Activated CD8-positive, alpha-beta T cell treated with anti-CD3 and anti-CD28 coated beads, Interleukin-2, amount 10 ng/mL, durations not matched to agents 7 days and 5 days (primary cell): ENCODE measurements at places on chromosomes 6 and 20. TPM values are rescaled to one million over a fixed set of nuclear protein-coding genes. Genes with fewer than 3 reads are reported as not detected.
A peak's percentile ranks its signal among the peaks of the same experiment; 100 is the strongest.

The LHFPL5 gene
- not detected for total RNA-seq

The CD40 gene
- 1.0 TPM for total RNA-seq

DNA sequence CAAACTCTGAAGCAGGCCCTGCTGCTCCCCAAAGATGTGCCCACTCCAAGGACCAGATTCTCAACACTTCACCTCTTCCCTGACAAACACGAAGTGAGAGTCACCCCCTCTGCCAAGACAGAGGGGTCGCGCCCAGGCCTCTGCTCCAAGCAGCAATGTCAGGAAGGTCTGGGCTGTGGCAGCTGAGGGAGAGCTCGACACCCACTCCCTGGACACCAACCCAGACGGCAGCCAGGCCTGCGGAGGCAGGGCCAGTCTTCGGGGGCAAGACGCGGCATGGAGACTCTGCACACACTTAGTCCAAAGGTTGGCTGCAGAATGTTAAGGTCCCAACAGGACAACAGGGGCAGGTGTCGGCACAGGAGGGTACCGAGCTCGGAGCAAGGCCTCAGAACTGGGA lies 144.2 kb downstream of the DLL1 start:
- no peak for DNase-seq

The KLHDC3 gene
- total RNA-seq, result 76.0 TPM

The TNNC2 gene
- not detected for total RNA-seq

The CFAP61 gene
- not detected for total RNA-seq

GRCh38 chr20:41392871-41393704 lies 26.5 kb upstream of the EMILIN3 start:
- no peak for DNase-seq

DNA sequence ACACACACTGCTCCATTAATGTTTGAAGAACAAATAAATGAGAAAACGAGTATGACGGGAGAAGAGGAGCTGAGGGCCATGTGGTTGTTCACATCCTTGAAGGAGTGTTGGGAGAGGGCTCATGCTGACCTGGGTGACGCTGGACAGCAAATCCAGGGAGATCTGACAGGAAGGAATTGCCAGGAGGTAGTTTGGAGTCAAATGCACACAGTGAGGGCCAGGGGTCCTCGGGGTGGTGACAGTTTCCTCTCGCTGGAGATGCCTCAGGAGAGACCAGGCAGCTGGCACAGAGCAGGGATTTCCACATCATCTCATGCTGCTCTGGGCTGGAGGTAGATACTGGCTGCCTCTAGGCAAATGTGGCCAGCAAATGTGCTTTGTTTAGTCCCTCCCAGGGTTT lies 2.0 kb upstream of the TMEM181 start:
- DNase-seq, result no peak

The C20orf144 gene
- total RNA-seq, result 0.16 TPM

The RBM24 gene
- not detected for total RNA-seq

- DNase-seq, result no peak
These were observed 91.8 kb downstream of the REPS1 start for GRCh38 chr6:138896104-138896756.

The TCF21 gene
- not detected for total RNA-seq

The DSP gene
- total RNA-seq, result 0.13 TPM

GRCh38 chr6:90765895-90766294 lies 179.0 kb upstream of the MAP3K7 start:
- DNase-seq, result no peak

DNA sequence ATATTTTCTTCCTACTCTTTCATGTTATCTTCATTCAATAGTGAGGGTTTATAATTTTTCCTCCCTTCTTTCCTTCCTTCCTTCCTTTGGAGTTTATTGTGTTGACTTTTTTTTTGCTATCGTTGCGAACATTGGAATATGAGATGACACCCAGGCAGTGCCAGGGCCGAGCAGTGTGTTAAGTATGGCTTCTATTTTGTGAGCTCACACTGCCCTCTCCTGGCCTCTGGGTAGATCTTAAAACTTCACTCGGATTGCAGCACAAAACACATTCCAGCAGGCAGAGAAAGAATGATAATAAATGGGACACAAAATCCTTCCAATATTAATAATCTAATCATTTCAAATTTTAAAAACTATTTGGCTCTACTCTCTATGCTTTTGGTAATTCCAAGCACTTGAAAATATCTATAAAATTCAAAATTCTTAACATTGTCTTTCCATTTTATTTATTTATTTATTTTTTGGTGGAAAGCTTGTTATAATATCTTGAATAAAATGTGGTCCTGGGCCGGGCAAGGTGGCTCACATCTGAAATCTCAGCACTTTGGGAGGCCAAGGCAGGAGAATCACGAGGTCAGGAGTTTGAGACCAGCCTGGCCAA lies 147.4 kb upstream of the OLIG3 start:
- peak; percentile 78 for DNase-seq

- DNase-seq, result no peak
These were observed 49.1 kb downstream of the LAMA2 start for GRCh38 chr6:128932061-128932460.

- DNase-seq, result peak; percentile 34
These were observed at the start of gene CLIC5 for GRCh38 chr6:46015119-46015968. CLIC5 (minus strand) TSS chr6:46015860; CDS start chr6:46015542, 318 bp downstream.

DNA sequence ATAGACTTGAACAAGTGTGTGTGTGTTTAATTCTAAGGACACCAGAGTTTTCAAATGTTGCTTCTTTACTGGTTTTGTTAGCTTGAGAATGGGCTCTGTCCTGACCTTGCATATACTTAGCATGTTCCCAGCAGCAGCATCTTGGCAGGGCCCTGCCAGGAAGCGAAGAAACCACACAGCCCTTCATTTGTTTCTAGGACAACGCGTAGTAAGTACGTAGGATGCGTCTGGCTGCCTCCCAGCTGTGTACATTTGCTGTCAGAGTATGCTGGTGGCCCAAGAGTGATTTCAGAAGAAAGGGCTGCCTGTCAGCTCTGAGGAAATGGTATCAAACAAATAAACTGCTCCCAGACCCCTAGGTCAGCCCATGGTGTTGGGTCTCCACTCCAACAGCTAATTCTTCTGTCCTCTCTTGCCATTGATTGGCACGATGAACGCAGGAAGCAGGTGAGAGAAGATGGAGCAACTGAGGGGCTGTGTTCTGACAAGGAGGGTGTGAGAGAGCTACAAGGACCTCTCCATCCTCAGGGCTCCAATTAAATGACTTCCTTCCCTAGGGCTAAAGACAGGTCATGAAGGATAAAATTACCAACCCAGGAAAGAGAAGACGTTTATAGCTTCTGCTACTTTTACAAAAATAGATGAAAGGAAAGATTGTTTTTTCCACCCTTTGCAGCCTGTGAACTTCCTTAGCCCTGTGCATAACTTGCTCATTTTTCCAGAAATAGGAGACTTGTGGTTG lies 55.9 kb upstream of the HDDC2 start:
- no peak for DNase-seq

GRCh38 chr6:28988536-28989311 lies 16.4 kb downstream of the ZNF311 start:
- DNase-seq, result peak; percentile 83

DNA sequence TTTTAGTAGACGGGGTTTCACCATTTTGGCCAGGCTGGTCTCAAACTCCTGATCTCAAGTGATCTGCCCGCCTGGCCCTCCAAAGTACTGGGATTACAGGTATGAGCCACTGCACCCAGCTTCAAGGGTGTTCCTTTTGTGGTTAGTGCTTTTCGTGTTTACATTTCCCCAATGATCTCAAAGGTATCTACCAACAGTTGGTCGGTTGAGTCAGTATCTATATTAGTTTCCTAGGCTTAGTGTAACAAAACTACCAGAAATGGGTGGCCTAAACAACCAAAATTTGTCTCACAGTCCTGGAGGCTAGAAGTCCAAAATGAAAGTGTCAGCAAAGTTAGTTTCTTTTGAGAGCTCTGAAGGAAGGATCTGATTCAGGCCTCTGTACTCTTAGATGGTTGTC lies 30.1 kb downstream of the CASP8AP2 start:
- no peak for DNase-seq

GRCh38 chr6:125949069-125949468 lies 7.5 kb upstream of the HINT3 start:
- DNase-seq, result no peak

- DNase-seq, result no peak
These were observed 6.3 kb upstream of the ZKSCAN8 start for GRCh38 chr6:28135393-28135792.

DNA sequence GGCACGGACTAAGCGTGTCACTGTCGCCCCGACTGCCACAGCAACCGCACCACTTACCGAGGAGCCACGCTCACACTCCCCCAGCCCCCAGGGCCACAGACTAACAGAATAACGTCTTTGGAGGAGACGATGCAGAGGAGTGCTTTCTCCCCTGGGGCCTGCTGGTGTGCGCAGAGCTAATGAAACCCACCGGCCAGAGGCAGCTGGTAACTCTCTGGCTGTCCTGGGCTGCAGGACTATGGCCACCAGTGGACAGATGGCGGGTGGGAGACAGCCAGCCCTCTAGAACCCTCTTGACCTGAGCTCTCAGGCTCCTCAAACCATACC lies 228.0 kb downstream of the DLL1 start:
- no peak for DNase-seq

DNA sequence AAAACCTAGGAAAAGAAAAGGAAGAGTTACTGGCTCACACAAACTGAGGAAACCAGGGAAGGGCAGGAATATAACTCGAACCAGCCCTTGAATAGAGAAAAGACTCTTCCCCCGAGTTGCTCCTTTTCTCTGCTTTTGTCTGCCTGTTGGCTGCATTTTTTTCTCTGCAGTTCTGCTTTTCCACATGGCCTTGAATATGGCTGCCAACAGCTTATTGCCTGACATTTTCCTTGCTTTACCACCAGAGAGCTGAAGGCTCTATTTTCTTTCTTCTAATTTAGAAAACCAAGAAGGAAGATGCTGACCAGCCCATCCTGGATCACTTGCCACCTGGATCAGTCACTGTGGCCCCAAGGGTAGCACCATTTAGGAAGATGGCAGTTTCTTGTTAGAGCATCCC lies 164.8 kb upstream of the MAN1A1 start:
- DNase-seq, result no peak

The KCNQ5 gene
- 11.8 TPM for total RNA-seq

- no peak for DNase-seq
These were observed 862.0 kb downstream of the PHF3 start for GRCh38 chr6:64497634-64498033.

GRCh38 chr20:22563062-22563965 lies 21.1 kb downstream of the FOXA2 start:
- DNase-seq, result no peak

DNA sequence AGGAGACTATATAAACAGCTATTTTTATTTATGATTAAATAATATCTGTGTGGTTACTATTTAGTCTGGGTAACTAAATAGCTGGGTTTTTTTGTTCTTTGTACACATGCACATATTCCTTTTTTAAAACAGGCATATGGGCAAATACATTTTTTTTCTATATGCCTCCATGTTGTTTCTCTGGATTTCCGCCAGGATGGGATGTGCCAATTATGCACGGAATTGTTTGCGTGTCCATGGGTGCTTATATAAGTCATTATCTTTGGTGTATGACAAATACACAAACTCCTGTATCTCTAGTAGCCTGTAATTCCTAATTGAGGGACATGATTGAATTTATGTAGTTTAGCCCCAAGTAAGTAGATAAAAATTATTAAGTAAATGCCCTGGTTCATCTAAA lies 226.9 kb downstream of the BCKDHB start:
- DNase-seq, result no peak

The KCNS1 gene
- total RNA-seq, result 0.11 TPM

The NKAIN4 gene
- total RNA-seq, result not detected

The LAMA4 gene
- total RNA-seq, result not detected

- peak; percentile 53 for DNase-seq
These were observed 17.4 kb downstream of the HFE start for GRCh38 chr6:26104457-26105108.

The BPIFB4 gene
- total RNA-seq, result not detected

DNA sequence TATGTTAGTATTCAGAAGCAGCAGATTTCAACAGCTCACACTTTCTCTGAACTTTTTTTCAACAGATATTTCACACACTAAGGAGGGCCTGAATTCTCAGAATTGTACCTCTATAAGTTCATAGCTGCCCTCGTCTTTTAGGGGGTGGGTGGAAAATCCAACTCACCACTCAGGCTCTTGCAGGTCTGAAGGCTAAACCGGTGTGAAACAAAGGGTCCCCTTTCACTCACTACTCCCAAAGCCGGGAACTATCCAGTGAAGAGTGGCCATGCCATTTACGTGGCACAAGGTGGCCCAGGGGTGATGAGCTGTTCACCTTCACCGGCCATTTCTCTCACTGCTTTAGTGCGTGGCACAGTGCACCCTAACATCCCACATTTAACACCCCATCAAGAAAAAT lies 24.2 kb downstream of the TBC1D7 start:
- peak; percentile 15 for DNase-seq

GRCh38 chr20:24987244-24987643 lies 5.3 kb downstream of the APMAP start:
- no peak for DNase-seq

DNA sequence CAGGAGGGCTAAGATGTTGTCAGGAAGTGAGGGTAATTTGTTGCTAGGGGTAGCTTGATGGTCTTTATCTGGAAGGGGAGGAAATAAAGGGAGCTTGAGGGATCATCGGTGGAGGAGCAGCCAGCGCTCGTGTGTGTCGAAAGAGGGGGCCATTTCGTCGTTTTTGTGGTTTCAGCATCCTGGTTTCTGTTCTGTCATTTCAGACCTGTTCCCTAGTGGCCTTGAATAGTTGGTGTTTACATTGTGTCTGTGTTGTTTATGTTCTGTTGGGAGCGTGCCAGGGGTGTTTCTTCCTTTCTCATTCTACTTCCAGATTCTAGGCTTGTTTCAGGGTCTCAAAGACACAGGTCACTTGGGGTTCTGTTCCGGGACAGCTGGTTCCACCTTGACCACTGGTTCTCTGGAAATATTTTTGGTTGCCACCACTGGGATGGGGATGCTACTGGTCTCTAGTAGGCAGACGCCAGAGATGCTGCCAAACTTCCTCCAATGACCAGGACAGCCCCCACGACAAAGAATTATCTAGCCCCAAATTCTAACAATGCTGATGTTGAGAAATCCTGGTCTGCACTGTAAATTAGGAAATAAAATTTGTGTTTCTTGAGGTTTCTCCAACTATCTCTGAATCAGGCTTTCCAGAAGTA lies 113.9 kb upstream of the NAA20 start:
- DNase-seq, result no peak

GRCh38 chr20:32069711-32070110 lies 17.7 kb downstream of the HCK start:
- no peak for DNase-seq

GRCh38 chr6:153059757-153060156 lies 57.2 kb upstream of the MTRF1L start:
- DNase-seq, result no peak

The SLC35F1 gene
- total RNA-seq, result not detected

DNA sequence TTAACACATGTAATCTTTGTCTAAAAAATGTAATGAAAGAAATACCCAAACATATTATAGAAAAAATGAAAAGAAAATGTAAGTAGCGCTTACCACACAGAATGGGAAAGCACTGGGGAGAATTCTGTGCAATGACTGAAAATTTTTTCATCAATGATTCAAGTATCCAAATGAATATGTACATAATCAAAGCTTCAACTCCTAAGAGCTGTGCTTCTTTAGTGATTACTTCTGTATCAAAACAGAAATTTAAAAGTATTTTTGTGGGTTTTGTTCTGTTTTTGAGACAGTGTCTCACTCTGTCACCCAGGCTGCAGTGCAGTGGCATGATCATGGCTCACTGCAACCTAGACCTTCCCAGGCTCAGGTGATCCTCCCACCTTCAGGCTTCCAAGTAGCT lies 13.7 kb downstream of the LMBRD1 start:
- no peak for DNase-seq

The ALDH8A1 gene
- 0.47 TPM for total RNA-seq

- DNase-seq, result no peak
These were observed 400.6 kb upstream of the RNF217 start for GRCh38 chr6:124561635-124562130.

The TRIM31 gene
- not detected for total RNA-seq
